Epithelial cell of prostate (primary cell): ENCODE measurements at places on chromosomes 7 and 10.

DNA sequence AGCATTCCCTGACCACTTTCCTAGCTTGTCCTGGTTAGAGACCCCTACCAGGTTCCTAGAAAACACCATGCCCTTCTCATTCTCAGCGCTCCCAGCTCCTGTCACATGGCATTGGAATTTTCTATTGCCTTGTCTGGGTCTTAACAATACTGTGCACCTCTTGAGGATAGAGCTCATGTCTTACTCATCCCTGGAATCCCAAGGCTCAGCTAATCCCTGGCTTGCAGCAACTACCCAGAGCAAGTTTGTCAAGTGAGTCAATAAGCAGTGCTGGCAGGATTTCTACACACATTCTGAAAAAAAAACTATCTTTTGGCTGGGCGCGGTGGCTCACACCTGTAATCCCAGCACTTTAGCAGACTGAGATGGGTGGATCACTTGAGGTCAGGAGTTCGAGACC lies 11.7 kb upstream of the PRDX3 start:
- peak; percentile 94 for DNase-seq

GRCh38 chr7:49119706-49120105 lies 195.4 kb downstream of the CDC14C start:
- DNase-seq: no peak

DNA sequence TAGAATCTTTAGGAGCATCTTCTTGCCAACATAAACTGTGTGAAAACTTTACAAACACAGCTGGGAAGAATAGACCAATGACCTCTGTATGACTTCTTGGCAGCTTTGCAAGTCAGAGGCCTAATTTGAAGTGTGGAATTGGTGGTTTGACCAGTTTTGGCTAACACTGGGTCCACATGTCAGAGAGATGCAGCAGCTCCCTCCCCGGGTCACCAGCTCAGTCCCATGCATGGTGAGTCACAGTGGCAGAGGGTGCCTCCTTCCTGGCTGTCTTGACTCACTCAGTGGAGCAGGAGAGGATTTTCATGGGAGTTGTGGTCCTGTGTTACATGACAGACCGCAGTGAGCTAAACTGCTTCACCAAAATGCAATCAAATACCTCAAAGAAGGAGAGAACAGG lies 8.2 kb upstream of the STARD3NL start:
- peak; percentile 55 for DNase-seq

DNA sequence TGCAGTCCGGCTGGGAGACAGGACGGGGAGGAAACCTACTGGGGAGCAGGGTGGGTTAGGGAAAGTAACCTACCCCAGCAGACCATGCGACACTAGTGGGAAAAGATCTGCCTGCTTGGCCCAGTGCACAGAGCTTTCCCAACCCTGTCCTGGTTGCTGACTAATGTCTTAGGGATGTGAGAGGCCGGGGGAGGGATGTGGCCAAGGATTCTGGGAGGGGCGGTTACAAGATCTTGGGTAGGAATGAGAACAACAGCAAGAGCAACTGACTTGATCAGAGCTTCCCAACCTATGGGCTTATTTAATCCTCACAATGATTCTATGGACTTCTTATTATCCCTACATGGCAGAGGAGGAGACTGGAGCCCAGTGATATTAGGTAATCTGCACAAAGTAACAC lies 24.0 kb upstream of the EIF5AL1 start:
- no peak for DNase-seq

DNA sequence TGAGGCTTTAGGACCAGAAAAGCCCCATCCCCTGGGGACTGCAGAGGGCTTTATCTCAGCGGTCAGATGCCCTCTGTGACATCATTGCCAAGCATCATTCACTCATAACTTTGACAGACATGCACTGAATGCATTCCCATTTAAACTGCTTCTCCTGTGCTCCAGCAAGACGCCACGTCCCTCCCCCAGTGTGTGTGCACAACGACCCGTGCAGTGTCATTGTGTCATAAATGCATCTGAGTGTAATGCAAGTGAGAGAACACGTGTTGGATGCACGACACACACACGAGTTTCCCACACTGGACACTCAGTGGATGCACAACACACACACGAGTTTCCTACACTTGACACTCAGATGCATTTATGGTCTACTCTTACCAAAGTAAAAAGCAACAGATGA lies 337.9 kb downstream of the PTPRN2 start:
- DNase-seq: no peak

- no peak for DNase-seq
Measured at GRCh38 chr7:8175929-8176369, 86.0 kb downstream of the ICA1 start.

DNA sequence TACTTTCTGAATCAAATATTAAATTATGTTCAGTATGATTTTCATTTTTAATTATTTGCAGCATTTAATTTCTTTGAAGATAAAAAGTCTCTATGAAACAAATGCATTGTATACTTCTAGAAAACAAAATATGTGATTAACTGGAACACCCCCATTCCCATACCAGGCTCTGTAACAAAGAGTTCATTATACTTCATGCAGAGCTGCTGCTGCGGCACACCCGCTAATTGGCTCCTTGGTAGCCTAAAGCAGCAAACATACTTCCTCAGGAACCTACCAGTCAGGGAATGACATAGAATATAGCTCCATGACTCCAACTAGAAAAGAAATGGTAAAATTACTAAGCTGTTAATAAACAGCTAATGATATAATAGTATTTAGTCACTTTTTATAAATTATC lies 19.3 kb downstream of the RAB11FIP2 start:
- DNase-seq: no peak

- DNase-seq: peak; percentile 36
Measured at GRCh38 chr10:90175161-90175681, 473.8 kb downstream of the KIF20B start.
